ENCODE measurements at places on chromosomes 2 and 18.

DNA sequence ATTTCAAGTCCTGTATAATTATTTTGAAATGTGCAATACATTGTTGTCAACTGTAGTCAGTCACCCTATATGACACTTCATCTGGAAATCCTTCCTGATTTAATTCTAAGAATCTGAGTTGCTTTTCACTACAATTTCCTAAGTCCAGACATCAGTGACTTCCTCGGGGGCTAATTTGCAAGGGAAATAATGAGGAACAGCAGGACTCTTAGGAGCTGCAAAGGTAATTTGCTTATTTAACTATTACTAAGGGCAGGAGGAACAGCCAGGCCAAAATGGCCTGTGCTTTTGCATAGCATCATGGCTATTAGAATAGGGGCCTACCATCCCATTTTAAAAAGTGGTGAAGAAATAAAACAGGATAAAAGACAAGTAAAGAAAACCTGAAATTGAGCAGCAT lies 178.8 kb downstream of the MC4R start:
- DNase-seq, result no peak

- DNase-seq, result no peak
These were observed 71.7 kb downstream of the HPCAL1 start for GRCh38 chr2:10374362-10374943.

GRCh38 chr2:3867469-3867868 lies 164.1 kb downstream of the DCDC2C start:
- DNase-seq, result no peak

GRCh38 chr2:206337956-206338355 lies 63.5 kb downstream of the ZDBF2 start:
- no peak for DNase-seq

GRCh38 chr2:33126552-33126951 lies 179.8 kb downstream of the LTBP1 start:
- DNase-seq, result no peak

DNA sequence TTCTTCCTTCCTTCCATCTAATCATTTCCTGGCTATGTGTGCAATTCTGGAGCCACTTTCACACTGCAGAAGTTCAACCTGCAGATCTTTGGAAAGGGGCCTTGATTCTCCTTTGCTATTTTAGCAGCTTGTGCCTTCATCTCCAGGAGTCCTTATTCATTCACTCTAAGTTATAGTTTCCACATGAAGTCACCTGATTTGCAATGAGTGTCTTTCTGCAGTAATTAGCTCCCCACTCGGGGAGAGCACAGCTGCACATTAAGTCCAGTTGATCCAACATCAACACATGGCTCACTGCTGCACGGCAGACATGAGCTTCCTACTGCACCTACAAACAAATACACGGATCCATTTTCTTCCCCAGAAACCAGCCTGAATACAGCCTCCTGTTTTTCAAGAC lies 323.1 kb upstream of the TNP1 start:
- no peak for DNase-seq

DNA sequence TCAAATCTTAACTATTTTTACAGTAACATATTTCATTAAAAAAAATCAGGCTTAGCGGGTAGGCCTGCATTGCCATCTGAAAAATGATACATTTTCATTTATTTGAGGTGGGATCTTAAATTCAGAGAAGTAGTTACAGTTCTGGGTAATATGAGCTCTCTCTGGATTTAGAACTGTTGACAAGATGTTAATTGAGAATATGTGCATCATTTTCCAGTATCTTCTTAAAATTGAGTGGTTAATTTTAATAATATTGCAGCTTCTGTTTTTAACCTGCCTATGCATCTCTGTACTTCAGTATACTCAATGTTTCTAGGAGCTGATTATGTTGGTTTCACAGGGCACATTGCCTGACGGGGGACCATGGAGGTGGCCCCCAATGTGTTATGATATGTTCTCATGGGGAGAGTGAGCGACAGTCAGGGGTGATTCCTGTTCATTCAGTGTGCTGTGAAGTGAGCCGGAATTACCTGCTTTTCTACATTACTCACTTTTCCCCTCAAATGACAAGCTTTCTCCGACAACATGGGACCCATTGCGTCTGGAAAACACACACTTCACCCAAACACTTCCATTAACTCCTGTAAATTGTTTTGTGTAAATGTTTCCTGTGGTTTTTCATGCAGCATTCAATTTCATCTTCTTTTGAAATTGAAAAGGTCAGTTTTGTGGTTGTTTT lies 406.2 kb downstream of the MTX2 start:
- no peak for DNase-seq
